Thyroid gland (tissue), 4 donors: ENCODE measurements at places on chromosomes 7 and 10.

- no peak overlapping the region for H3K4me3 ChIP-seq
- H3K27ac ChIP-seq: no peak overlapping the region
- H3K27me3 ChIP-seq: no peaks in the 10 kb centered on the region
- H3K4me1 ChIP-seq: no peaks in the 10 kb centered on the region
- H3K36me3 ChIP-seq: no peaks in the 10 kb centered on the region
These were observed 263.4 kb upstream of the TAC1 start for GRCh38 chr7:97468493-97468892.

GRCh38 chr10:92407305-92408016 lies 116.5 kb downstream of the MARCHF5 start:
- no peak for DNase-seq
- H3K27me3 ChIP-seq: no peaks in the 10 kb centered on the region
- no peaks in the 10 kb centered on the region for H3K36me3 ChIP-seq
- no peaks in the 10 kb centered on the region for H3K4me1 ChIP-seq

DNA sequence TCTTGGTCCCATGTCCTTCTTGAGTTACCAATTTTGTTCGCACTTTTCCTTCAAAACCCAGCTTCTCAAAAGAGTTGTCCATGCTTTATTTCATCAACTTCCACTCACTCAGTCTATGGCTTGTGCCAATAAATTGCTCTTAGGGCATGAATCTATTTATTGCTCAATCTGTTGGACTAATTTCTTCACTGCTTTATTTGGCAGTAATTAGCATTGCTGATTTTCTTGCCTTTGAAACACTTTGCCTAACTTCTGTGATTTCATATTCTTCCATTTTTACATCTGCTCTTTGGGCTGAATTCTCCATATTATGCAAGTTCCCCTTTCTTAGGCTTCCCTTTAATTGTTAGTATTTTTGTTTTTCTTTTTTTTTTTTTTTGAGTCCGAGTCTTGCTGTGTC lies 16.8 kb downstream of the DLD start:
- H3K4me1 ChIP-seq: no peaks in the 10 kb centered on the region
- no peak for DNase-seq
- H3K27me3 ChIP-seq: no peaks in the 10 kb centered on the region
- no peak overlapping the region for H3K4me3 ChIP-seq

DNA sequence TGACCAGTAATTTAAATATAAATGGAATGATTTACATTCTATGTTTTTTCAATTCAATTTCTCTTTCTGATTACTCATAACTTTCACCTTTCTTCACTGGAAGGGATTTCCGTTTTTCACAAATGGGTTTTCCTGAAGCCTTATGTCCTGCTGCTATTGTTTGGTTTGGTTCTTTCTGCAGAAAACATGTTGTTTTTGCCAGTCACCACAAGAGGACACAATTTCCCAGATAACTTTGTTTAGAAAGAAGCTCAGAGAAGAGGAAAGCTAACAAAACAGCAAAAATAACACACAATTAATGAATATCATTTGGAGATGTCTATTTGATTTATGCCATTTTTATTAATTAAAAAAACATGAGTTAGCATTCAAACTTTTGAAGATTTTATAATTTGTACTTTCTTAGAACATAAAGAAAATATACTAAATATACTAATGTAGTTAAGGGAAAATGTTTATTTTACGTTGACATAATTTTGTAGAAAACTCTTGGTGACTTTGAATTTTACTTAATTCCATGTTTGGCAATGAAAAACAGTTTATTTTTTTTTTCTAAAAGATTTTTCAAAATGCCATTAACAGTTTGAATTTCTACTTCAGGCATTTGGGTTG lies 4.6 kb upstream of the TWIST1 start:
- no peak overlapping the region for H3K27ac ChIP-seq
- H3K4me3 ChIP-seq: no peak overlapping the region
- peaks cover 32% of the 10 kb centered on the region for H3K27me3 ChIP-seq

- no peak for DNase-seq
- H3K27ac ChIP-seq: no peak overlapping the region
- H3K27me3 ChIP-seq: no peaks in the 10 kb centered on the region
These were observed 53.4 kb upstream of the CYP2C18 start for GRCh38 chr10:94630017-94630688.

DNA sequence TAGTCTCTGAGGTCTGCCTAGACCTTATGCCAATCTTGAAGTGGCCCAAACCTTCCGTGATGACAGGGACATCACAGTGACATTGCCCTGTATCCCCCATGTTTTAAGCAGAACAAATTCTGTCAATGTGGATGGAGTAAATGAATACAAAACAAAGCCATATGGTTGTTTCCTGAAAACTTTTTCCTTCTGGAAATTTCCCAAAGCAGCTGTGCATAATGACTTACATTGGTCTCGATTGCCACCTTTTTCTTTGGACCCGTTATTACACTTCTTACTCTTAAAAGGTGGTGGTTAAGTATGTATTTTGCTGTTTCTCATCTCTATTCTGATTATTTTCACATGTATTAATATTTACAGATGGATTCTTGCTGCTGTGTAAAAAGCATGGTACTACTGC lies 411.2 kb upstream of the KLF6 start:
- no peak for DNase-seq
- H3K27me3 ChIP-seq: no peaks in the 10 kb centered on the region
- H3K27ac ChIP-seq: no peak overlapping the region
- H3K36me3 ChIP-seq: no peaks in the 10 kb centered on the region
- H3K4me1 ChIP-seq: no peaks in the 10 kb centered on the region

GRCh38 chr10:75845176-75845947 lies 413.9 kb downstream of the LRMDA start:
- no peak for DNase-seq
- no peaks in the 10 kb centered on the region for H3K27me3 ChIP-seq
- no peak overlapping the region for H3K4me3 ChIP-seq
- no peaks in the 10 kb centered on the region for H3K36me3 ChIP-seq
- peaks cover 9% of the 10 kb centered on the region for H3K4me1 ChIP-seq

GRCh38 chr7:106767498-106768323 lies 97.4 kb upstream of the PIK3CG start:
- H3K4me1 ChIP-seq: peaks cover 4% of the 10 kb centered on the region
- H3K27me3 ChIP-seq: no peaks in the 10 kb centered on the region
- H3K27ac ChIP-seq: no peak overlapping the region
- DNase-seq: no peak
- H3K4me3 ChIP-seq: no peak overlapping the region
- H3K36me3 ChIP-seq: no peaks in the 10 kb centered on the region

- no peaks in the 10 kb centered on the region for H3K4me1 ChIP-seq
- H3K36me3 ChIP-seq: no peaks in the 10 kb centered on the region
- H3K27ac ChIP-seq: no peak overlapping the region
- no peaks in the 10 kb centered on the region for H3K27me3 ChIP-seq
- H3K4me3 ChIP-seq: no peak overlapping the region
- no peak for DNase-seq
These were observed 297.8 kb downstream of the KLF6 start for GRCh38 chr10:3487228-3487627.

GRCh38 chr7:21887353-21887752 lies 58.3 kb downstream of the CDCA7L start:
- H3K4me3 ChIP-seq: no peak overlapping the region
- H3K27me3 ChIP-seq: no peaks in the 10 kb centered on the region
- H3K36me3 ChIP-seq: no peaks in the 10 kb centered on the region
- H3K27ac ChIP-seq: no peak overlapping the region

DNA sequence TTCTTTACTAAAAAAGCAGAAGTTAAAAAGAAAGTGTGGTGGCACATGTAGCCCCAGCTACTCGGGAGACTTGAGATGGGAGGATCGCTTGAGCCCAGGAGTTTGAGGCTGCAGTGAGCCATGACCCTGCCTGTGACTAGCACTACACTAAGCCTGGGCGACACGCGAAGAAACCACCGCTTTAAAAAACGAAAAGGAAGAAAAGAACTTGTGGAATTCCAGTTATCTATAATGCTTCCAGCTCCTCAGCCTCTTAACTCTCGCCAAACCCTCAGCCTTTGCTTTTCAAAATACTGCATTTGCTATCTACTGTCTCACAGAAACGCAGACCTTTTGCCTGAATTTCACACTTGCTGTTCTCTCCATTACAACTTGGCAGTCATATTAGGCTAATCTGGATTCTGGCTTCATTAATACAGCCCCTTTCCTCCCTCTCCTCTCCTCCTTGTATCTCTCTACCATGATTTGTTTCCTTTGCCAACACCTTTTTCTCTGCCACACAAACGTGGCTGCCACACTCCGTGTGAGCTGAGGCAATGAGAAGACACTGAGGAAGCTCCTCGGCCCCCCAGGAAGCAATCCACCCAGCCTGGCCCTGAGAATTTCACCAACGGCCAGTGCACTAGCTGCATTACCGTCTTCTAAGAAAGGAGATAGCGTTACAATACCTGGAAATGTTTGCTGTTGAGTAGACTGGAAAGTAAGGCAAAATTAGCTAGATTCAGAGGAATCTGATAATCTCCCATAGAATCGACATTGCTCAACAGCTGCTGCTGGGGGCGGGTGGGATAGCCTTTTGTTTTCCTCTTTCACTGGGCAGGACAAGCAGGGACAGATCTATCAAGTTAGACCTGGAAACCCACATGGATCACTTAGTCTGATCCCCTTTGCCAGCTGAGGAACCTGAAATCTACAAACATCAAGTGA lies 37.2 kb downstream of the CALML5 start:
- H3K4me1 ChIP-seq: peaks cover 31% of the 10 kb centered on the region
- H3K4me3 ChIP-seq: no peak overlapping the region
- no peaks in the 10 kb centered on the region for H3K36me3 ChIP-seq
- no peaks in the 10 kb centered on the region for H3K27me3 ChIP-seq

- no peaks in the 10 kb centered on the region for H3K36me3 ChIP-seq
- no peaks in the 10 kb centered on the region for H3K27me3 ChIP-seq
- no peak overlapping the region for H3K27ac ChIP-seq
These were observed 265.9 kb downstream of the SNX13 start for GRCh38 chr7:17674166-17674942.

GRCh38 chr10:130108934-130109604 lies 1.6 kb downstream of the C10orf143 start:
- no peaks in the 10 kb centered on the region for H3K36me3 ChIP-seq
- no peak overlapping the region for H3K27ac ChIP-seq
- no peaks in the 10 kb centered on the region for H3K27me3 ChIP-seq
- H3K4me1 ChIP-seq: peaks cover 3% of the 10 kb centered on the region
- no peak overlapping the region for H3K4me3 ChIP-seq

DNA sequence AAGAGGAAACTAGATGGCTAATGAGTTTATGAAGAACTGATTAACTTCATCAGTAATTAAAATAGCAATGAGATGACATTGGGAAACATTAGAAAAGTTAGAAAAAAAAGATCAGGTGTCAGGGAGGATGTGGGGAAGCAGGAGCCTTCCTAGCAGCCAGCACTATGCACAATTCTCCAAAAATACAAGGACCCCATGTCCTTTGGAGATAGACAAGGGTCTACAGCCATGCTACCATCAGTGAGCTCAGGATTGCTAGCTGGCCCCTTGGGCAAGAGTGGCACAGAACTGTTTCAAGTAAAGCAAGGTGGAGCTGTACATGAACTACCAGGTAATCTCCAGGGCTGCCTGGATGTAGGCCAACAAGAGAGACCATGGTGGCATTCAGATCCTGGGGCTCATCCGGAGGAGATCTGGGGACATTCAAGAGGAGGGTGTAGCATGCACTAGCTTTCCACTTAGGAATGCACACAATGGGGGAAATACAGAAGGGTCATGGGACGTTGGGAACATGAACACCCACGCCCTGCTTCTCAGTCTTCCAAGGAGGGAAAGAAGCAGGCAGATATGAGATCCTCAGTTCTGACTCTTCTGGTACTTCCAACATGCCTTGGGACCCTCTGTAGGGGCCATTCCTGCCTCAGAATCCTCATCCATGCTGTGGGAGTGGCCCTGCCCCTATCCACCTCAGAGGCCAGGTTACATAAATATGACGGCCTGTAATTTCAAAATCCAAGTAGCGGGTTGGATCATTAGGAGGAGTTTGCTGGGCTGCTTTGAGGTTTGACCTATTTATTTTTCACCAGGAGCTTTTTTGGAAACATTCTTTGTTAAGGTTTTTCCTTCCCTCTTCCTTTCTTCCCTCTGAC lies 82.2 kb upstream of the HABP2 start:
- no peaks in the 10 kb centered on the region for H3K36me3 ChIP-seq
- H3K4me3 ChIP-seq: no peak overlapping the region
- peaks cover 23% of the 10 kb centered on the region for H3K4me1 ChIP-seq
- no peak overlapping the region for H3K27ac ChIP-seq
- H3K27me3 ChIP-seq: no peaks in the 10 kb centered on the region

- no peaks in the 10 kb centered on the region for H3K27me3 ChIP-seq
- DNase-seq: no peak
- H3K36me3 ChIP-seq: no peaks in the 10 kb centered on the region
These were observed 19.9 kb upstream of the CRHR2 start for GRCh38 chr7:30702200-30702599.

DNA sequence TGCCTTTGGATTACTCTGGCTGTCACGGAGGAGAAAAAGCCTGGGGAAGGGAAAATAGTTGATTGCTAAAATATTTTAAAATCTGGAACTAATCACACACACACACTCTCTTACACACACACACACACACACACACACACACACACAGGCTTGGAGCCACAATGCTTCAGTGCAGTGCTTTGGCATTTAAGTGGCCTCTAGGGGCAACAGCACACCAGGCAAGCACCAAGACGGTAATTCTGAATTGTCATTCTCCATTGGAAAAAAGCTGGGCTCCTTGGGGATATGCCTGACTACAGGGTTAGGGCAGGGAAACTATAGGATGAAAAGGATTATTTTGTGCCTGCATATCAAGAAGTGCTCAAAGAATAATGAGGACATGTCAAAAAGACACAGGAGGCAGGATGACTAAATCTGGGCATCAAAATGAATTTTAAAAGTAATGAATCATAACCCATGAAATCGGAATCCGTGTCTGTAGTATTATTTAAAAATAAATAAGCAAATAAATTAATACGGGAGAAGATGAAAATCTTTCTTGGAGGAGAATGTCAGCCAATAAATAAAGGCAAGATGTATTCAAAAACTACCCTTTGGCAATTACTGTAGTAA lies 30.4 kb upstream of the DDC start:
- no peak overlapping the region for H3K27ac ChIP-seq
- H3K27me3 ChIP-seq: no peaks in the 10 kb centered on the region
- no peaks in the 10 kb centered on the region for H3K4me1 ChIP-seq
- DNase-seq: peak; percentile 13
- no peaks in the 10 kb centered on the region for H3K36me3 ChIP-seq
- H3K4me3 ChIP-seq: no peak overlapping the region

- no peak overlapping the region for H3K27ac ChIP-seq
- no peaks in the 10 kb centered on the region for H3K4me1 ChIP-seq
- H3K27me3 ChIP-seq: no peaks in the 10 kb centered on the region
These were observed 321.8 kb downstream of the GPR37 start for GRCh38 chr7:124443762-124444161.

GRCh38 chr10:90935581-90936275 lies 14.8 kb upstream of the ANKRD1 start:
- H3K36me3 ChIP-seq: no peaks in the 10 kb centered on the region
- no peak overlapping the region for H3K27ac ChIP-seq
- H3K4me1 ChIP-seq: peaks cover 8% of the 10 kb centered on the region
- no peaks in the 10 kb centered on the region for H3K27me3 ChIP-seq
